Activated T-cell treated with anti-CD3 and anti-CD28 coated beads for 48 hours (primary cell): ENCODE measurements at places on chromosomes 7 and 10.
A peak's percentile ranks its signal among the peaks of the same experiment; 100 is the strongest.

GRCh38 chr7:139455789-139456188, 27.7 kb downstream of the KLRG2 start:
- DNase-seq, result no peak

GRCh38 chr10:44567471-44567870, 182.6 kb upstream of the CXCL12 start:
- DNase-seq, result no peak

- no peak for DNase-seq
These were observed 36.7 kb downstream of the GNG11 start for GRCh38 chr7:93958216-93958615.

- DNase-seq, result no peak
These were observed 171.6 kb downstream of the PIP4K2A start for GRCh38 chr10:22542773-22543172.

DNA sequence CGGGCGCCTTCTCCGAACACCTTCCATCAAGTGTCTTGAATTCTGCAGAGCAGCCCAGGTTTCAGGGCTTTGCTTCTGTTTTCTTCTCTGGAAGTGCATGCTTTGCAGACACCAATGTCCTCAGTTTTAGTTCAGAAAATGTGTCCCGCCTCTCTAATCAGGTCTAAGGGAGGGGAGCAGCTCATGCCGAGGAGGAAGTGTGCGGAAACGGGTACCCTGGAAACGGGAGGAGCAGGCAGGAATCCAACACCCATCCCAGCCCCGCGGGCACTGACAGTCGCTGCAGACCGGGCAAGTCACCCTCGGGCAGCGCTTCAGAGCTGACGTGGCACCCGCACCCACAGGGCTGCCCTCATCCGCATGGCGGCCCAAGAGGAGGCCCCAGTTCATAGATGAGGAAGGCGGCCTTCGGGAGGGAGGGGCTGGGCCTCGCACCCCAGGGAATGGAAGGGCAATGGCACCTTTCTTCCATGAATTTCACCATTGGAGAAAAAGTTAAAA, 338.7 kb downstream of the DNAJB6 start:
- no peak for DNase-seq

DNA sequence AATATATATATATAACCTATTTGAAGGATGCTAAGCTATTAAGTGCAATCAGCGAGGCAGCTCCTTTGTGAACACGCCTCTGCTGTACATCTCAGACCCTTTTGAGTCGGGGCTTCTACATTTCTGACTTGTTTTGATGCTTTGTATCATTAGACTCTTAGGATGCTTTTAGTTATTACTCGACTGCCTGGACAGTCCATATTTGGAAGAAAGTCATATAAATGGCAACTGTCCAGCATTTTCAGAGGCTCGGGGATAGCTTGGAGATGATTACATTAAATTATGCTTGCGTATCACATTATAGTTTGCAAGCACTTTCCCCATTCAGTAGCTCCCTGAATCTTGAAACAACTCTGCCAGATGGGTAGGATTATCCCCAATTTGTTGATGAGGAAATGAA, 257.9 kb downstream of the PTEN start:
- DNase-seq, result no peak

DNA sequence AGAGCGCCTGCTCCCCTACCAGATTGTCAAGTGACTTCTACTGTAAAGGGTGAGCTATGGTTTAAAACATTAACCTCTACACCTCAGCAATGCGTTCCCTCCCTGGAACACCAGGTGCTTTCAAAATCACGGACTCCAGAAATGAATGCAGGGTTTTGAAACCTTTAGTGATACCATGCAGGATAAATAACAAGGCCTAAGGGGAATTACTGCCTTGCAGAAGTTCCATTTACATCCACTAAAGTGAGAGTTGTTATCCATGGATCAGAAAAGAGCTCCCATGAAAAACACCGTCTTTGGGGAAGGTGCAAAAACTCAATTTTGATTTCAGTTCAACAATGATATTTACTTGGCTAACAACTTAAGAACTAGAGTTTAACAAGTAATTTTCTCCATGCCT, 4.0 kb downstream of the FZD8 start:
- DNase-seq, result no peak

DNA sequence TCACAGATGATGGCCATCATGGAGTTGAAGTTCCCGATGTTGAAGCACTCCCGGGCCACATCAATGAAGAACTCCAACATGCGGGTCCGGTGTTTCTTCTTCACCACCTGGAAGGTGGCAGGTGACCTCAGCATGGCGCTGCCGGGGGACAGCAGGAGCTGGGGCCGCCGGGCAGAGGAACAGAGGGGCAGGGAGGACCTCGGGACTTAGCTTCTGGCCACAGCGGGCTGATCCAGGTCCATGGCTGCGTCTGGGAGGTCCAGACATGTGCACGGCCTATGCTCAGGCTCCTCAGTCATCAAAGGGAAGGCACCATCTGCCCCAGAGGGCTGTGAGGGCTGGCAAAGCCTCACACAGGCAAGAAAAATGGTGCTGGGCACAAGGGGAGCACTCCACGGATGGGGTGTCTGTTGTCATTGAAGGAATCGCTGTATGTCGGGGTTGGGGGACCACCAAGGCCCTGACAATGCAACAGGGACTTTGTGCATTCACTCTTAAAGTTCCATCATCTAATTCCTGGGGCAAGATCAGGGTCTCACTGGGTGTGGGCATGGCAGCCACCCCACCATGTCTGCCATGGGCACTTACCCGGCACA, 60.9 kb downstream of the CSGALNACT2 start:
- no peak for DNase-seq

DNA sequence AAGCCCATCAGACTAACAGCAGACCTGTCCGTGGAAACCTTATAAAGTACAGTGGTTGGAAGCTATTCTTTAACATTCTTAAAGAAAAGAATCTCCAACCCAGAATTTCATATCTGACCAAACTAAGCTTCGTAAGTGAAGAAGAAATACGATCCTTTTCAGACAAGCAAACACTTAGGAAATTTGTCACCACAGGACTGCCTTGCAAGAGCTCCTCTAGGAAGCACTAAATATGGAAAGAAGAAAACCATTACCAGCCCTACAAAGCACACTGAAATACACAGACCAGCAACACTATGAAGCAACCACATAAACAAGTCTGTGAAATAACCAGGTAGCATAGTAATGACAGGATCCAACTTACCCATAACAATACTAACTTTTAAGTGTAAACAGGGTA, 177.7 kb upstream of the PRSS1 start:
- no peak for DNase-seq

DNA sequence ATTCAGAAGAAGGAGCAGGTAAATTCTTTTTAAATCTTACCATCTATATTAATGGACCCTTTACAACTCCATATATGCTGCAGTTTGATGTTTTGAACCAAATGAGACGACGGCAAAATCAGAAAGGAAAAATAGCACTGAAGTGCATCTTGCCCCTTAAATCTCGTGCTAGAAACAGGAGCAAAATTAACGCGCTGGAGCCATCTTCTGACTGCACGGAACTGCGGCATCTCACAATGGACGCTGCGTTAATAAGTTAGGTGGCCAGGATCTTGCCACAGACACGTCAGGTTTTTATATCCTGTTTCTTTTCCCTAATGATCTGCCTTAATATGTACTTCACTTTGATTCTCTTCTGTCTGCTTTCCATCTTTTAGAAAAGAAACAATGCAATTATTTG, 354.5 kb downstream of the TFEC start:
- no peak for DNase-seq

GRCh38 chr10:69180525-69181204, 631 bp downstream of the SUPV3L1 start:
- DNase-seq, result peak; percentile 27

DNA sequence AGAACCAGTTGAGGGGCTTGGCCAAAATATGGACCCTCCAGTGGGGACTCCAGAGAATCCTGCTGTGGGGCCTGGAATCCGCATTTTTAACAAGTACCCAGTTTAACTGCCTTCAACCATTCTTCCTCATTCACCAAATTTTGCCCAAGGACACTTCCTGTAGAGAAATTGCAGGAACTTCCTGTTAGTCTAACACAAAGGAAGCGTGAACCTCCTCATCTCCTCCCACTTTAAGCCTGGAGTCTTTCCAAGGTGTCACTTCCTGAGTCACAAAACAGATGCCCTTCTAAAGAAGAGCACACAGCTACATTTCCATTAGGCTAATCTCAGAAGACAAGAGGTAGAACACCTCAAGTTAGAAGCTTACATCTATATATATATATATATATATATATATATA, 188.4 kb downstream of the PPP1R17 start:
- DNase-seq, result no peak

GRCh38 chr7:157409149-157409752, 72.4 kb downstream of the DNAJB6 start:
- DNase-seq, result no peak

- DNase-seq, result no peak
These were observed 850.9 kb downstream of the LRMDA start for GRCh38 chr10:76282061-76283025.

- no peak for DNase-seq
These were observed 127.1 kb downstream of the DOCK4 start for GRCh38 chr7:112079122-112079521.

- no peak for DNase-seq
These were observed 55.1 kb downstream of the VCL start for GRCh38 chr10:74052994-74053393.

GRCh38 chr7:48090095-48090805, 1.2 kb downstream of the UPP1 start:
- no peak for DNase-seq

- DNase-seq, result no peak
These were observed 6.6 kb upstream of the ZNF22 start for GRCh38 chr10:44993922-44994751.

DNA sequence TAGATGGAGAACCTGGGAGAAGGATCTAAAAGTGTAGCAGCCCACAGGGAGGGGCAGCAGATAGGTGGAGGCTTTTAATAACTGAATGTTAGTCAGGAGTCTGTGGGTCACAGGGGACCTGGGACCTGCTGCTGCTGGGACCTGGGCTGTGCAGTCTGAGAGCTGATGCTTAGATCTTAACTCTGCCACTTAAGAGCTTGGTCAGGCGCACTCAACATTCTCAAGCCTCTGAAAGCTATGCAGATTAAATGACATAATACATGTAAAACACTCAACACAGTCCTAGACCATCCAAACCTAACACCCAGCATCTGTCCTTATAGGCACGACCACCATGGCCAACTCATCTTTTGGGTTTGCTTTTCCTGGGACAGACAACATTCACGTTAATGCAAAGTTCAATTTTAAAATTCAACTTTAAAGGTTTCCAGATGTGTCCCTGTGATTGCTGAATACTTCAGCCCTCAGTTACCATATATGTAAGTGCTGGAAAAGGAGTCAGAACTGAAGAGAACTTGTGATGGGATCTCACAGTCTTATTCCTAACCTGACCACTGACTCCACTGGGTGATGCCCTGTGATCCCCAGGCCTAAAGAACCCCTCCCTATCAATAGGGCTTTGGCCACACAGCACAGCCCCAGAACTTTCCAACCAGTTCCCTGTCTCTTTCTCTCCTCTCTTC, 321.0 kb downstream of the PLXNA4 start:
- no peak for DNase-seq

DNA sequence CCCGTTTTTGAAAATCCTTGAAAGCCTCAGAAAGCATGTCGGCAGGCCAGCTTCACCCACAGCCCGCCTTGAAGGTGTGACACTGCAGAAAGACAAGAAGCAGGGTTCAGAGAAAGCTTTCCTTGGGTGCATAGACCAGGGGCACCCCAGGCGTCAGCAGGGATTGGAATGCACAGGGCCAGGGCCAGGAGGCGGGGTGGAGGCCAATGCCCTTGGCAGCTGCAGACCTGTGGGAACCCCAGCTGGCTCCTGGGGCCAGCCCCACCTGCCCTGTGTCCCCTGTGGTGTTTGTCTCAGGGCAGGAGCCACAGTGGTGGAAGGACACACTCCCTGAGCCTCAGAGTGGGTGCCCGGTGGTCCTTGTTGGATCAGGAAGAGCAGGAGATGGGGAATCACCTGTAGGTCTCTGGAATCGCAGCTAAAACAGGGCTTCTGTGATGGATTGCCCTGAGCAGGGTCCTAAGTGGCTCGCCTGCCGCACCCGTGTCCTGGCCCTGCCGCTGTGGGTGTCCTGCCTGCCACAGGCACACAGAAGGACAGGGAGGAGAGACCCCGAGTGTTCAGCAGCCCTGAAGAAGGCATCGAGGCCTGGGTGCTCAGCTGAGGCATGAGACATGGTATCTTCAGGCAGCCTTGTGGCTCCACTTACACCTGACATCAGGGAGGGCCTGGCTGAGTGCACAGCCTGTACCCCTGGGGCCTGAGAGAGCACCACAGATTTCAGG, 32.5 kb downstream of the ANXA8 start:
- no peak for DNase-seq
